Fibroblast of skin of back (primary cell): ENCODE measurements at places on chromosomes 3 and 15.

DNA sequence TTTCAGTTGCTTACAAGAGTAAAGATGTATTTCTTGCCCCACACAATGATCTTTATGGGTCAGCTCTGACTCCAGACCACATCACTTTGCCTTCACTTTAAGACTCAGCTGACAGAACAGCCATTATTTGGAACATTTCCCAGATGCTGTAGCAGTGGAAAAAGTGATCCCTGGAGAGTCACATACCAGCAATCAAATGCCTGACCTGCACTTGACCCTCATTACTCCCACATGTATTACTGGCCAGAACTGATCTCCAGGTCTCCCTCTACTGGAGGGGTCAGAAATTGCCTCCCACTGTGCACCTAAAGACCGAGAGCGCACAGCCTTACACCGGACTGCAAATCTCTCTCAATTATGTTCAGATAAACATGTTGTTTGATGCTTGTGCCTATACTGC lies 88.6 kb upstream of the ZNF385D start:
- DNase-seq, result peak; percentile 89

DNA sequence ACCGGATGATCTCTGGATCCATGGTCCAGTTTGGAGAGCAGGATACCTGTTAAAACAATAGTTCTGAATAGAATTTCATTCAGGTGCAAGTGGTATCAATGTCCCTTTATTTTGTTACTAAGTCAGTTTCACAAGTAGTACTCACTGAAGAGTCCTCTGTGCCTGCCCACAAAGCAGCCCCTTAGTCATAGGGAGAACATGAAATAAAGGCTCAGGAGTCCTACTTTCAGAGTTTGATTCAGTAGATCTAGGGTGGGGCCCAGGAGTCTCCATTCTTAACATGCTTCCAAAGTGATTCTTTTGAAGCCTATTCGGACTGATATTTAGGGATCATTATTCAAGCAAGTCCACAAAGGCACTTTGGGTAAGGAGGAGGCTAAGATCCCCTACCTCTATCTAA lies 79.8 kb upstream of the ACKR4 start:
- no peak for DNase-seq

GRCh38 chr3:71752831-71753700 lies 589 bp upstream of the GPR27 start:
- DNase-seq, result no peak

- DNase-seq, result peak; percentile 51
These were observed 327.4 kb downstream of the SHQ1 start for GRCh38 chr3:72520690-72521308.

GRCh38 chr3:16437640-16438039 lies 75.9 kb downstream of the RFTN1 start:
- DNase-seq, result no peak
